Hematopoietic multipotent progenitor cell treated with erythropoietin and hydrocortisone succinate and interleukin-3 and kit ligand, for 15 days (in vitro differentiated cells): ENCODE measurements at places on chromosomes 13 and 19.

- DNase-seq, result no peak
Measured at GRCh38 chr13:40460116-40460515, 206.3 kb downstream of the FOXO1 start.

DNA sequence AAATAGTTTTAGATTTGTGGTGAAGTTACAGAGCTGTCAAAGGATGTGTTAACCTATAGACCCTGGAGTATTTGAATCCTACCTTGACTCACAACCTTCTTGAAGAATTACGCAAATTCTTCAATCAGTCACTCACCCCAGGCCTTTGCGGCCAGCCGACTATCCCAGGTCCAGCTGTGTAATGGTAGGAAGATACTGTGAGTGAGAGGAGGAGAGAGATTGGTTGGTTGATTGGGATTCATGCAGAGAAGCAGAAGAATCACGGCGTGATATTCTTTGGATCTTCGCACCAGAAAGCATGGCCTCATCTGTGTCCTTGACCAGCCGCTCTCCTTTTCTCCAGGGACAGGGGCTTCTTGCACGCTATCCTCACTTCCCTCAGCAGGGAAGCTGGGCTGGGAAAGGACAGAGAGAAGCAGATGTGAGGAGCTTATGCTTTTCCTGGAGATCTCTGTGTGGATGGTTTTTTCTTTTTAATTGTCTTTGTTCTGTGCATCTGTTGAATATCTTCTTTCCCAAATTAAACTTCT lies 249.1 kb downstream of the GGACT start:
- DNase-seq, result no peak

DNA sequence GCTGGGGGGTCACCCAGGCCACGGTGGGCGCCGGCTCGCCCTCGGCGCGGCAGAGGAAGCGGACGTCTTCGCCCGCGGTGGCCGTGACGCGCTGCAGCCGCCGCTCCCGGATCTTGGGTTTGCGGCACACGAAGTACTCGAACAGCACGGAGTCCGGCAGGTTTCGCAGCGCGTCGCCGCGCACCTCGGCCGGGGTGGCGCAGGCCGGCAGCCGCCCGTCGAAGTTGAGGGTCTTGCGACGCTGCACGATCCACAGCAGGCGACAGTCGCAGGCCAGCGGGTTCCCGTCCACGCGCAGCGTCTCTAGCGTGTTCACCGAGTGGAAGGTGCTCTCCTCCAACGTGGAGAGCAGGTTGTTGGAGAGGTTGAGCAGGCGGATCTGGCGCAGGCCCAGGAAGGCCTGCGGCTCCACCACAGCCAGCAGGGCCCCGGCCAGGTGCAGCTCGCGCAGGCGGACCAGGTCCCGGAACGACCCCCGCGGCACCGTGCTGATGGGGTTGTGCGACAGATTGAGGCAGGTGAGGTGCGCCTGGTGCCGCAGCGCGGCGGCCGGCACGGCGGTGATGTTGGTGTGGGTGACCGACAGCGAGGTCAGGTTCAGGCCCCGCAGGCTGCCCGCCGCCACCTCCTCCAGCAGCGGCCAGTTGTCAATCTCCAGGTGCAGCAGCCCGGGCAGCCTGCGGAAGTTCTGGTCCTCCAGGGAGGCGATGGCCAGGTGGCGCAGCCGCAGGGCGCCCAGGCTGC lies 8.6 kb upstream of the PEAK3 start:
- DNase-seq, result no peak

DNA sequence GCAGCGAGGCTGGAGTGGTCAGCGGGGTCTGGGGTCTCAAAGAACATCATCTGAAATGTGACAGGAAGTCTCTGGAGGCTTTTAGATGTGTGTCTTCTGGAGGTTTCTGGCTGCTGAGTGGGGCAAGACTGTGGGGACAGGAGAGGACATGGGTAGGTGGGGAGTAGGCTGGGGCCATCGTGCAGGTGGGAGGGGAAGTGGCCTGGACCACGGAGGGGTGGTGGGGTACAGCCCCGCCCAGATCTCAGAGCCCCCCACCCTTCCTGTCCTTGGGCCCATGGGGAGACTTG lies 6.2 kb downstream of the AP1M1 start:
- DNase-seq, result no peak

GRCh38 chr13:74444864-74445479 lies 310.8 kb upstream of the KLF12 start:
- no peak for DNase-seq

DNA sequence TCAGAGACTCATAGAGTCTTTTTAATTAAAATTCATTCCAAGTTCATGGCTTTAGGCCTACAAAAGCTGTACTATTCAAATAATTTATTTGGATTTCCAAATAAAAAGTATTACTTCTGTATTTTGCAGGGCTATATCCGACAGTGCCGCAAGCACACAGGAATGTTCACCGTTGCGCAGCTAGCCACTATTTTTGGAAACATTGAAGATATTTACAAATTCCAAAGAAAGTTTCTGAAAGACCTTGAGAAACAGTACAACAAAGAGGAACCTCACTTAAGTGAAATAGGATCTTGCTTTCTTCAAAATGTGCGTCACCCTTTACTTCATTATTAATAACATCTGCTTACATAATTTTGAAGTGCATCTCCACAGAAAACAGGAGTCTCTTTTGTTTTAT lies 20.5 kb upstream of the C1QTNF9 start:
- DNase-seq, result no peak
